Epithelial cell of alveolus of lung (primary cell): ENCODE measurements at places on chromosomes 11 and 22. TPM values are rescaled to one million over a fixed set of nuclear protein-coding genes. Genes with fewer than 3 reads are reported as not detected.

TSSK2 gene
- total RNA-seq, result not detected in 2 replicates

MYEOV gene
- total RNA-seq, result 1.0 and 3.9 TPM in 2 replicates

OR5B3 gene
- total RNA-seq, result not detected in 2 replicates

APOBEC3B gene
- total RNA-seq, result 9.7 and 31.5 TPM in 2 replicates

KCNE3 gene
- total RNA-seq, result 0.52 and 6.3 TPM in 2 replicates

MUC5AC gene
- not detected in 2 replicates for total RNA-seq

NXPE1 gene
- not detected in 2 replicates for total RNA-seq

CTTN gene
- 108 and 126 TPM in 2 replicates for total RNA-seq

KBTBD3 gene
- 2.2 and 5.0 TPM in 2 replicates for total RNA-seq

SERPIND1 gene
- not detected in 2 replicates for total RNA-seq

OR51B5 gene
- not detected in 2 replicates for total RNA-seq

PGR gene
- 1.6 and 3.0 TPM in 2 replicates for total RNA-seq

C11orf21 gene
- total RNA-seq, result not detected in 2 replicates

OR10D3 gene
- not detected in 2 replicates for total RNA-seq

APOL5 gene
- total RNA-seq, result not detected in 2 replicates

SOX6 gene
- total RNA-seq, result 1.7 and 5.4 TPM in 2 replicates

TREH gene
- not detected in 2 replicates for total RNA-seq

C22orf31 gene
- not detected in 2 replicates for total RNA-seq

CLCF1 gene
- total RNA-seq, result 10.0 and 10.4 TPM in 2 replicates

PAX6 gene
- not detected in 2 replicates for total RNA-seq

MS4A12 gene
- not detected in 2 replicates for total RNA-seq

WT1 gene
- 1.9 and 8.5 TPM in 2 replicates for total RNA-seq

PRDX5 gene
- total RNA-seq, result 293 and 486 TPM in 2 replicates

CRYBB2 gene
- not detected in 2 replicates for total RNA-seq

USP2 gene
- 0.26 and 0.40 TPM in 2 replicates for total RNA-seq

FGF19 gene
- under 0.01 TPM in 1 of 2 replicates, not detected in the other for total RNA-seq

ZNF143 gene
- 13.5 and 18.6 TPM in 2 replicates for total RNA-seq

PATE2 gene
- total RNA-seq, result not detected in 2 replicates

BANF1 gene
- 49.9 and 112 TPM in 2 replicates for total RNA-seq

EFCAB6 gene
- 0.65 and 3.0 TPM in 2 replicates for total RNA-seq

MISFA gene
- not detected in 2 replicates for total RNA-seq

HBB gene
- not detected in 2 replicates for total RNA-seq

TESMIN gene
- total RNA-seq, result 1.3 TPM in 2 replicates
